ENCODE measurements at places on chromosomes 11 and 22.

DNA sequence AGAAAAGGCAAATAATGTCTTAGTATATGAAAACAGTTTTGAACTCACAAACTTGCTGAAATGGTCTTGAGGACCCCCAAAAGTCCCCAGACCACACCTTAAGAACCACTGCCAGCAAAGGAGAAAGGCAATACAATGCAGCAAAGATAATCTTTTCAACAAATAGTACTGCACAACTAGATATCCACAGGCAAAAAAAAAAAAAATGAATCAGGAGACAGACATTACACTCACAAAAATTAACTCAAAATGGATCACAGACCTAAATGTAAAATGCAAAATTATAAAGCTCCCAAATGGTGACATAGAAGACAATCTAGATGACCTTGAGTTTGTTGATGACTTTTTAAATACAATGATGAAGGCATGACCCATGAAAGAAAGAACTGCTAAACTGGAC is 8.3 kb downstream of the PICALM start:
- DNase-seq = no peak

- DNase-seq = no peak
Measured at GRCh38 chr11:57786436-57786835, 24.8 kb downstream of the CTNND1 start.

DNA sequence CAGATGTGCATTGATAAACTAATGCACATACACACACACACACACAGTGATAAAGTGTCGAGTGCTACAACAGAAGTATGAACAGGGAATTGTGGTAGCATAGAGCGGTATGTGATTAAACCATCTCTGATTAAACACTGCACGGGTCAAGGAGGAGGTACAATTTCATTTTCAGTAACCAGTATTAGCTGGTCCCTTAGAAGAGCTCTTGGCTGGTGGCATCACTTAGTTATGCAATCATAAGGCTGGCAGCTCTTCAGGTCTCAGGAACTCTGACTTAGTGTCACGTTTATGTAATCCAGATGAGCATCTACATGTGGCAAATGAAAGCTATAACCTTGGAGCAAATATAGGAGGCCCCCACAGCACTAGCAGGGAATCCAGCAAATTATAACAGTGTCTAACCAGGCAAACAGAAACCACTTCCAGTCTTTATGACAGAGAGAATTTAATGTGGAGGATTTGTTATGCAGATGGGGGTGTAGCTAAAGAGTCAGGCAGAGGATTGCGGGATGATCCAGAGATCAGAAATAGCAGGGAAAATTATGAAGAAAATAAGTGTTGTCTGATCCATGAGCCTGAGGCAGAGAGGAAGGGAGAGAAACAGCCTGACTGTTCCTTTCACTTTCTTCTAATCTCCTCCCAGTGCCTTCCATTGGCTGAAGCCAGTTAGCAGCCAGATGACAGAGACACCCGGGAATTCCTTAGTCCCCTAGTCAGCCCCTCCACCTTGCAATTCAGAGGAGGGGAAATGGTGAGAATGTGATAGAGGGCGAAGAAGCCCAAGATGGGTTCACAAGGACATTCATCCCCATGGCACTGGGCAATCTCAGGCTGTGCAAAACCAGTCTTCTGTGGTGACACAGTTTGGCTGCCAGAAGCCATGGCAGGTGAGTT is 533.1 kb upstream of the TENM4 start:
- DNase-seq = no peak

DNA sequence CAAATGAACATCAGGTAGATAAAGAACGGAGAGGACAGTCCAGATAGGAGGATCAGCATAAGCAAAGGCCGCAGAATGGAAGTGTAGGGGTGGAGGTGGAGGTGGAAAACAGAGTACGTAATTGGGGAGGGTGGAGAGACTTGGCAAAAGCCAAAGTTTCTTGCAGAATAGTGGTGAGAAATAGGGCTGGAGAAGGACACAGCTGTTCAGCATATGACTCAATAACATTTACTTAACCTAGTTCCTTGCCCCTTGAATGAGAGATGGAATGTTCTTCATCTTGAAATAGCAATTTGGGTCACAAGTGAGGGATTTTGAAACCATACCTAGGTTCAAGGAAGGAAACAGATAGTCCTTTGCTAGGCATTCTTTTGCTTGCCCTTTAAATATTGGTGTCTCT is 235.9 kb upstream of the ARHGAP20 start:
- no peak for DNase-seq

DNA sequence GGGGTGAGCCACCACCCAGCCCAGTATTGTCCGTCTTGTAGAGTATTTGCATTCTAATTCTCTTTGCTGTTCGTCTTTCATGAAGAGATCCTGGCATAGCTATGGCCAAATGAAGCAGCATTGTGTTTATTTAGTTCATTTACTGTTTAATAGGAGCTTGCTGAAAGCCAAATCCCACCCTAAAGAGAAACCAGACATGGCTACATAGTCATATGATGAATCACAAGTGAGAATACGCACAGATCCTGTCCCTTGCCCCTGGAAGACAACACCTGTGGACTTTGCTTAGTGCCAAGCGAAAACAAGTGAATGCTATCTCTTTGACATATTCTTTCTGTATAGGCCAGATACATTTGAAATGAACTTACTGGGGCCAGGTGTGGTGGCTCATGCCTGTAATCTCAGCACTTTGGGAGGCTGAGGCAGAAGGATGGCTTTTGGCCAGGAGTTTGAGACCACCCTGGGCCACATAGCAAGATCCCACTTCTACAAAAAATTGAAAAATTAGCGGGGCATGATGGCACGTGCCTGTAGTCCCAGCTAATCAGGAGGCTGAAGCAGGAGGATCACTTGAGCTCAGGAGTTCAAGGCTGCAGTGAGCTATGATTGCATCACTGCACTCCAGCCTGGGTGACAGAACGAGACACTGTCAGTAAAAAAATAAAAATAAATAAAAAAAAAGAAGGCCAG is 5.1 kb upstream of the ARFGAP3 start:
- DNase-seq = no peak

GRCh38 chr11:77125191-77125590 is 2.9 kb upstream of the MYO7A start:
- DNase-seq = no peak

- DNase-seq = no peak
Measured at GRCh38 chr11:6571434-6572008, 31.9 kb downstream of the RRP8 start.

DNA sequence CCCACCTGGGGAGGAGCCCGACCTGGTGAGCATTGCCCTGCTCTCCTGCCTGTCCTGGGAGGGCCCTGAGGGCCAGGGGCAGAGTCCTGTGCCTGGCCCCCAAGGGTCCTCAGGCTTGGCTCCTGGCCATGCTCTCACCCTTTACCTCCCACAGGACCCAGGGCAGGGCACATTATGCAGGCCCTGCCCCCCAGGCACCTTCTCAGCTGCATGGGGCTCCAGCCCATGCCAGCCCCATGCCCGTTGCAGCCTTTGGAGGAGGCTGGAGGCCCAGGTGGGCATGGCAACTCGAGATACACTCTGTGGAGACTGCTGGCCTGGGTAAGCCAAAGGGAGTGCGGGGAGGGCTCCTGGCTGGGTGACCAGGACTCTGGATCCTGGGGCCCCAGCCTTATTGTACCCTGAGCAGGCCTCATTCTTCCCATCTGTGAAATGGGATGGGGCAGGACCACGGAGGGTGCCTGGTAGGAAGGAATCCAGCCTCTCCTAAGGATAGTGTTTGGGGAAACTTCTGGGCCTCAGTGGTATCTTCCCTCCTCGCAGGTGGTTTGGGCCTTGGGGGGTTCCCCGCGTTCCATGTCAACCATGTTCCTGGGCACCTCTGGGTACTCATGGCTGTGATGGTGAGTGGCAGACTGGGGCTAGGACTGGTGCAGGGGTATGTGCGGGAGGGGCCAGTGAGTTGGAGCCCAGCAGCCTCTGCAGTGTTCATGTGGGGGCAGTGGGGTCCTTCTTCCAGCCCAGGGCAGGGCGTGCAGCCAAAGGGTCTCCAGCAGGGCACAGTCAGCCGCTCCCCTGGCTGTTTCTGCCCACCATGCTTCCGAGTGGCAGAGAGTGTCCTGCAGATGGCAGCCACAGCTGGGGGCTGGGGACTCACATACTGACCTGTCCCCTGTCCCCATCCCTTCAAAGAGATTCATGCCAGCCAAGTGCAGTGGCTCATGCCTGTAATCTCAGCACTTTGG is 14.7 kb downstream of the RELT start:
- no peak for DNase-seq

- DNase-seq = no peak
Measured at GRCh38 chr11:27363576-27364117, 632 bp upstream of the CCDC34 start.

- no peak for DNase-seq
Measured at GRCh38 chr11:34275486-34275885, 82.3 kb downstream of the ABTB2 start.

- DNase-seq = no peak
Measured at GRCh38 chr11:91913407-91913806, 311.2 kb upstream of the FAT3 start.

GRCh38 chr22:36056980-36057379 is 28.4 kb upstream of the RBFOX2 start:
- DNase-seq = no peak

DNA sequence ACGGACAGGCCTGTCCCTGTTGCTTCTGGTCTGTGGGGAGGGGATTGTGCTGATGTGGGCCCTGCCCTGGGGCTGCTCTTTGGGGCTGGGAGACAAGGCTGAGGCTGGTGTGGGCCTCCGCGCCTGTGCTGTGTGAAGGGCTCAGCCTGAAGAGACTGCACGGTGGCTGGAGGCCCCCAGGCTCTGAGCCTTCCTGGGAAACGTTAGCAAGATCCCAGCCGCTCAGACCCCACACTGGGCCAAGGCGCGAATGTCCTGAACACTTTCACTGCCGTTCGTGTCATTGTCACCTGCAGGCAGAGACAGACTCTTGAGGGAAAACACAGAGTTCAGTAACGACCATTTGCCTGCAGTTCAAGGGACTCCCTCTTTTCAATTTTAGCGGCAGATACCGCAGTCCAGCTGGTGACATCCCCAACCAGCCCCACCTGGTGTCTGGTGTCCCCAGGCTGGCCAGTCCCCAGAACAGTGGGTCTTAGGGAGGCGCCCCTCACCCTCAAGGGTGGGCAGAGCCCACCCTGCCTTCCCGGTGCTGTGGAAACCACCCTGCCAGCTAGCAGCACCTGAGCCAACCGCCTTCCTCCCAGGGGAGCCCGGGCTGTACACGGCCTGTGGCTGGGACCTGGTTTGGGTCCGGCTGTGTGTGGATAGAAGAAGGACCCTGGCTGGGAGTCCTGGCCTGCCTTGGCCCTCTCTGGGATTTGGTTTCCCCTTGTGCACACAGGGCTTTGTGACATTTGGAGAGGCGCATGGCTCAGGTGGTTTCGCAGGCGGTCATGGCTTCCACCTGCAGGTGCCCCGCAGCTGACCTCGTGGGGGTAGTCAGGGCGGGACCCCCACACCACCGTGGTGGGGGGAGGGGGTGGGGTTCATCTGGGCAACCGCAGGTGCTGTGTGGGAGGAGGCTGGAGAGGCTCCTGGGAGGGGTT is 5.7 kb downstream of the PANX2 start:
- no peak for DNase-seq

DNA sequence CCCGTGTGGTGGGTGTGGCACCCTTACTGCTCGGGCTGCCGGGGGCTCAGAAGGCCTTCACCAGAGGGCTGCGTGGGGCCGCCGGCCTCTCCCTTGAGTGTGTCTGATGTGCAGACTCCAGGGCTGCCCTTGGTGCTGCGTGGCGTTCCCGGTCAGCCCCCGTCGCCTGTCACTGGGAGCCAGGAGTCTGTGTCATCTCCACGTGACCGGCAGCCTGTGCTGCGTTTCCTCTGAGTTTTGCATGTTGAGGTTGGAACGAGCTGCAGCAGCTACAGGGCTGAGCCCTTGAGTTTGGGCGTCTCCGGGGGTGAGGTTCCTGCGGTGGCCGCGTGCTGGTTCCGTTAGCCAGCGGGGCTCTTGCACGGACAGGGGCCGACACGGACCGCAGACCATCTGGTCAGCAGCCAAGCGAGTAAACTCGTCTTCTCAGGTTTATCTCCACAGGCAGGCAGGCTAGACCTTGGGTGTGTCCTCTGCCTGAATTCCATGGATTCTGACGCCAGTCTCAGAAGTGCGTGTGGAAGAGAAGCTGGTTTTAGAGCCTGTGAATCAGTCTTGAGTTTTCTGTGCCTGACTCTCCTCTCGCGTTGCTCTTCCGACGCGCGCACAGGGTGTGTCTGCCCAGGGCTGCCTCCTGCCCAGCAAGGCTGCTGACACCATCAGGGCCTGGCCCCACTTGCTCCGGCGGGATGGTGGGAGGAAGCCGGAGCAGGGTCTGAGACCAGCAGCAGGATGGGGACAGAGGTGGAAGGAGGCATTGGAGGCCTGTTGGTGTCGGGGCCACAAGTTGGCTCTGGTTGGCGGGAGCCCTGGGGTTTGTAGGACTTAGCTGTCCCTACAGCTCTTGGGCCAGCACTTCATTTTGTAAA is 10.5 kb downstream of the PTDSS2 start:
- no peak for DNase-seq

DNA sequence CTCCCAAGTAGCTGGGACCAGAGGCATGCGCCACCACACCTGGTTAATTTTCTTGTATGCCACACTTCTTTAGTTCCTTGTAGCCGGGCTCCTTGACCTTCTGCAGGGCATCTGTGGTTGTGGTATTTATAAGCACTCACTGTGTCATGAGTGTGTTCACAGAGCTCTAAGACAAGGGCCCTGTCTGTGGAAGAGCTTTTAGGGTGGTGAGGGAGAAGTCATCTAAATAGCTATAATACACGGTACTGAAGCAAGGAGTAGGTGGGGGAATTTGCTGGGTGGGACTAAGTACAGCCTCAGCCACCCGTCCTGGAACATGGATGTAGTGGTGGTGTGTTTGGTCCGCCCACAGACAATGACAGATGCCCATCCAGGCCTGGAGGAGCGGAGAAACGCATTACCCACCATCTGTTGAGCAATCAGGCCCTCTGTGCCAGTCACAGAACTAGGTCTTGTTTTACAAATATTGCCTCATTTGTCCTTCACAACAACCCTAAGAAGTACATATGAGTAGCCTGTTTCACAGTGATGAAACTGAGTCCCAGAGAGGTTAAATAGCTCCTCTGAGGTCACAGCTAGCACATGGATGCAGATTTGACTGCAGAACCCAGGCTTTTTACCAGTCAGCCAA is 10.1 kb downstream of the ACO2 start:
- DNase-seq = no peak

DNA sequence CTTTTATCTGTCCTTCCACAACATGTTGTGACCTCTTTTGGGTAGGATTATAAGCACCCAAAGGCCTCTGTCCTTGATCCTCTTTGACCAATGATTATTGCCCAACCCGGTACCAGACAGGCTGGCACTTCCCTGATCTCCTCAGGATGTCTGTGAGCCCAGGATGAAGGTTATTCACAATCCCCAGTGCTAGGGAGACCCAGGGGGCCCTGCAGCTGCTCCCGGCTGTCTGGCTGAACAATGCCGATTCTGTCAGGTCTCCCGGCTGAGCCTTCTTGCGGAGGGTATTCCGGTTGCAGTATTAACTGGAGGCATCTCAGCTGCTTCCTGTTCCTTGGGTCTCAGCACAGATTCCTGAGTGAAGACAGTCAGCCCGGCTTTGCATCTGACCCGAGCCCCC is 71.2 kb upstream of the CDON start:
- no peak for DNase-seq

- DNase-seq = no peak
Measured at GRCh38 chr11:1714908-1715885, 18.2 kb downstream of the KRTAP5-6 start.

- DNase-seq = no peak
Measured at GRCh38 chr22:45537734-45538181, 35.1 kb downstream of the FBLN1 start.
